ENCODE measurements at places on chromosomes 6 and 20.

- DNase-seq, result no peak
These were observed 85.9 kb upstream of the HMGCLL1 start for GRCh38 chr6:55664591-55665587.

DNA sequence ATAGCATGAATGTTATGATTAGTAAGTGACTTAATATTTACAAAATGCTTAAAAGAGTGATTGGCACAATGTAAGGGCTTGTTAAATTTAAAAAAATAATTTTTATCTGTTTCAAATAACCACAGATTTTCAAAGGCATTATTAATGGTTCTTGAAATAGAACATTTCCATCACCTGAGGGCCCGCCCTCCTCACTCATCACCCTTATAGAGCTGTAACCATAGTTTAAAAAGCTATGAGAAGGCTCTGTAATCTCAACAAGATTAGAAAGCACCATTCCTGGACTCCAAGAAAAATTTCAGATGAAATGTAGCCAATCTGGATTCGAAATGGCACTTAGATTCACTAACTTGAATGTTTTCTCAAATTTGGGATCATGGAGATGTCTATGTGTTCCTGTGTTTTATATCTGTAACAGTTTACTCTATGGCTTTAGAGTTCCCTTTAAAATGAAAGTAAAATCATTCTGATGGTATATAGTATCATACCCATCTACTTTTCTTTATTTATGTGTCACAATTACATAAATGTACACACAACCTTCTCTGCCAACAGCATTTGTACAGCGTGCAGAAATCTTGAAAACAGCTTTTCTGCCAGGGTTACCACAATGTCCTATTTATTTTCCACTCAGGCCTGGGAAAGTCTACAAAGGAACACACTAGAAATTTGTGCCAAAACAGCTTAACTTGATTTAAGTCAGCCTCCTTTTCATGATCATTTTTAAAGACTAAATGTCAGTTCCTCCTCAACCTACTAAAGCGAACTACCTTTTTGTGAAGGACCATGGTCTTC is 207.7 kb downstream of the TBX18 start:
- no peak for DNase-seq

DNA sequence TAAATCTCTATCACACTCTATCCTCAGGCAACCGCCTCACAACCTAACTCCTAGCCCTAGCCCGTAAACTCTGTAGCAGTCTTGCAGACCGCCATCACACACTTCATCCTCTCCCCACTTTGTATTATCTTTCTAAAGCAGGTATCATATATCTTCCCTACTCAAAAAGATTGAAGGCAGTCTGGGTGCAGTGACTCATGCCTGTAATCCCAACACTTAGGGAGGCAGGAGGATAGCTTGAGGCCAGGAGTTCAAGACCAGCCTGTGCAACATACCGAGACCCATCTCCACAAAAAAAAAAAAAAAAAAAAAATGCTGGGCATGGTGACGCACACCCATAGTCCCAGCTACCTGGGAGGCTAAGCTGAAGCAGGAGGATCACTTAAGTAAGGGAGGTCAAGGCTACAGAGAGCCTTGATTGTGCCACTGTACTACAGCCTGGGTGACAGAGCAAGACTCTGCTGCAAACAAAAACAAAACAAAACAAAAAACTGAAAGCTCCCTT is 22.9 kb downstream of the RANBP9 start:
- no peak for DNase-seq

- no peak for DNase-seq
These were observed 135.5 kb upstream of the PHACTR3 start for GRCh38 chr20:59468831-59469230.

DNA sequence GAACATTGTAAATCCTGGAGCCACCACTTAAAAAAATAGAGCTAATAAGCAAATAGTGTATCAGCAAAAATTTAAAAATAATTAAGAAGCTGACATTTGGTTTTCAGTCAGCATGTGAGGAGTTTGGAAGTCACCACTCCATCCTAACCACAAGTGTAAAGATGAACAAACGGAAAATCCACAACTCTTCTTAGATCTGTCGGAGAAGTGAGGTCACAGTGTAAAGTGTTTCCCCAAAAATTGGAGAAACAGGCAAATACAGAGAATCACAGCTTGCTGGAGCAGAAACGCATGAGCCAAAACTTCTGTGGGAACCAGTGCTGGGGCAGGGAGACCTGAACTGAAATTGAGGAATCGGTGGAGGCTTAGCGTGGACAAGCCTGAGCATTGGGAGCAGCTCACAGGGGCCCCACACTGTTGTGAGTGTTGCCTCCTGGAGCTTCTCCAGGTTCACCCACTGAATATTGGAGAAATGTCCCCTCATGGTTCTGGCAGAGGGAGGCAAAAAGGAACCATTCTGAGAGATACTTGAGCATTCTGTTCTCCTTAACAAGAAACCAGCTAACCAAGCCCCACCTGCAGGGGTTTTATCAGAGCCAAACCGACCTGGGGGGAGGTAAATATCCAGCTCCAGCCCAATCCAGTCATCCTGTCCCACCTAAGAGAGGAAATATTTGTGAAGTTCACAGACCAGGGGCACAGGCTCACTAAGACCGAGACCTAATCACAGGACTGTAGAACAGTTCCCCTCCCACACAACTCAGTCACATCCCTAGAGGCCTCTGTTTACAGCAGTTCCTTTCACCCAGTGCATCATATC is 192.0 kb downstream of the ERMARD start:
- DNase-seq, result no peak

DNA sequence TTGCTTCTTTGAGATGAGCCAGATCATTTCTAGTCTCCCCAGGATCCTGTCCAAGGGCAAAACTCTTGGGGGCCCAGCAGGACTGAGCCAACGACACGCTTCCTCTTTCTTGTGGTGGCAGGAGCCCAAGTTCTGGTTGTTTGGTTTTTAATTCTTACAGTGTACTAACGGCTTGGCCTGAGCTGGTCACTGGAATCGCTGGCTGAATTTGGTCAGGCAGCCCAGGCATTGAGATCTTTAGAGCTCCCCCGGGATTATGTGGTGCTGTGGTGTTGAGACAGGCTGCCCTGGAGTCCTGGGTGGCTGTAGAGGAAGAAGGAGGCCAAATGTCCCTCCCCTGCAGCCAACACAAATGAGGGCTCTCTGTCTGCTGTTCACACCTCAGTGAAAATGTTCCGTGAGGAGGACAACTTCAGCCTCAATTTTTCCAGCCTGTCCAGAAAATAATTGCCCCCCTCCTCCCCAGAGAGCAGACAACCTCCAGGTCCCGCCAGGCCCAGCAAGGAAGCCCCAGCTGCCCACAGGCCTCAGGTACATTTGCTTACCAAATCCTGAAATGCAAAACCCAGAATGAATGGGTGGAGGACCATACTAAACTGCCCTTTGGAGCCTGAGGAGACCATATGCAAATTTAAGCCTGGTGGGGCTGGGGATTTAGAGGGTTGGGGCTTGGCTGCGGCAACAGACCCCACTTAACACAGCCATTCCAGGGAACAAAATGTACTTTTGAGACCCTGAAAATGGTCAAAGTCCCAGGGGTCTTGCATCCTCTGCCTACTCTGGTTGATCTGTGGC is 23.6 kb downstream of the BNIP5 start:
- DNase-seq, result no peak

DNA sequence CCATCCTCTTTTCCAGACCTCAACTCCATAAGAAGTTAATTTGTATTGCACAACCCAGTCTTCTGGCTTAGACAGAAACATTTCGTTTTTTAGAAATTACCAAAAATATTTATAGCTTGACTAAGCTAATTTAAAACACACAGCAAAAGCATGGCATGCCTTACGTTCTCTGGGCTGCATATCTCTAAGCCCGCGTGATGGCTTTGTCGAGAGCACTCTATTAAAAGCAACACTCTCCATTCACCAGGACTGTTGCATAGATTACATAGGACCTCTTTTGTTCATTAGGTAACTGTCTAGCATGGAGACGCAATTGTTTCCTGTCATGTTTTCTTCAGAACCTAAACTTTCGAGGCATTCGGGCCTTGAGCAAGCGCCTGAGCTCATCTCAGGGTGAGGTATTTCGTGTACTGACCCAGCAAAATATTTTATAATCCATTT is 104.5 kb downstream of the IBTK start:
- no peak for DNase-seq

GRCh38 chr6:167690931-167691330 is 135.8 kb upstream of the AFDN start:
- DNase-seq, result no peak

GRCh38 chr6:110355727-110356126 is 2.4 kb downstream of the METTL24 start:
- no peak for DNase-seq

DNA sequence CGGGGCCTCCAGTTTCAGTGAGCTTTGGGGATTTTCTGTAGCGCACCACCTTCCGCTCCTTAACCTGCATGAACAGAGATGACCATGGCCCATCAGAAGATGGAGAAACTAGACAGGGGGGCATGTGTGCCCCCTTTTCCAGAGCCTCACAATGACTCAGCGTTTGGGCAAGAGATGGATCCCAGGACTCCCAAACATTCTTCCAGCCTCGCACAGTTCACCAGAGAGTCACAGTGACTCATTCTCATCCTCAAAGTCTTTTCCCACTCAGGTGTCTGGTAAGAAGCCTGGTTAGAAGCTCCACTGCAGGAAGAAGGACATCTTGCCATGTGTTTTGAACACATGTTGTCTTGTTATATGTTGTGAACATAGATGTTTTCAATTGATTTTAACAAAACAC is 76.2 kb upstream of the FRMD1 start:
- DNase-seq, result no peak

DNA sequence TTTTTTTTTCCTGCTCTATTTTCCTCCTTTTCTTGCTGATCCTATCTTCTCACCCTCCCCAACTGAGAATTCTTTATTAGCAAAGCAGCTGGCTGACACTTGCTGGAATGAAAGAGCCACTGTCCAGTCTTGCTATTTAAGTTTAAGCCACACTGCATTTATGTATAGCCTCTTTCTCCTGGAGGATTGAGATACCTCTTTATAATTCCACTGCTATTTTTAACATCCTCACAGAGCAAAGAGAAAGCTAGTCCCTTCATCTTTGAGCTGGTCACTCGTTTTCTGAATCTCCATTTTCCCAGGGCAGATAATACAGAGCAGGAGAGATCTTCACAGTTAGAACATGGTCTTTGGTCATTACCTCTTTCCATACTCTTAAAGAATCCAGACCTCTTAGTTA is 36.0 kb upstream of the EEF1A1 start:
- DNase-seq, result no peak

GRCh38 chr6:42400061-42400760 is 51.5 kb downstream of the TRERF1 start:
- DNase-seq, result no peak

GRCh38 chr6:14276071-14276470 is 158.5 kb downstream of the CD83 start:
- no peak for DNase-seq

DNA sequence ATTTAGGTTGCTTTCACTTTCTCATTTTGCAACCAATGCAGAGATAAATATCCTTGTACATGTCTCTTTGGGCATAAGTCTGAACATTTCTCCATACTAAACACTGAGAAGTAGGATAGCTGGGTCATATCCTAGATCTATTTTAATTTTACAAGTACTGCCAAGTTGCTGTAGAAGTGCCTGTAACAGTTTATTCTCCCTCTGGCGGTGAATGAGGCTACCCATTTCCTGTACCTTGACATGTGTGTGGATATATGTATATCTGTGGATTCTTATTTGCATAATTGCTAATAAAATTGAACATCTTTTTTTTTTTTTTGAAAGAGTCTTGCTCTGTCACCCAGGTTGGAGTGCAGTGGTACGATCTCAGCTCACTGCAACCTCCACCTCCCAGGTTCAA is 48.0 kb upstream of the PNRC1 start:
- no peak for DNase-seq

All from hematopoietic multipotent progenitor cell treated with erythropoietin and hydrocortisone succinate and interleukin-3 and kit ligand, for 17 days (in vitro differentiated cells).